Epithelial cell of proximal tubule (primary cell): ENCODE measurements at places on chromosomes 11 and 22.

DNA sequence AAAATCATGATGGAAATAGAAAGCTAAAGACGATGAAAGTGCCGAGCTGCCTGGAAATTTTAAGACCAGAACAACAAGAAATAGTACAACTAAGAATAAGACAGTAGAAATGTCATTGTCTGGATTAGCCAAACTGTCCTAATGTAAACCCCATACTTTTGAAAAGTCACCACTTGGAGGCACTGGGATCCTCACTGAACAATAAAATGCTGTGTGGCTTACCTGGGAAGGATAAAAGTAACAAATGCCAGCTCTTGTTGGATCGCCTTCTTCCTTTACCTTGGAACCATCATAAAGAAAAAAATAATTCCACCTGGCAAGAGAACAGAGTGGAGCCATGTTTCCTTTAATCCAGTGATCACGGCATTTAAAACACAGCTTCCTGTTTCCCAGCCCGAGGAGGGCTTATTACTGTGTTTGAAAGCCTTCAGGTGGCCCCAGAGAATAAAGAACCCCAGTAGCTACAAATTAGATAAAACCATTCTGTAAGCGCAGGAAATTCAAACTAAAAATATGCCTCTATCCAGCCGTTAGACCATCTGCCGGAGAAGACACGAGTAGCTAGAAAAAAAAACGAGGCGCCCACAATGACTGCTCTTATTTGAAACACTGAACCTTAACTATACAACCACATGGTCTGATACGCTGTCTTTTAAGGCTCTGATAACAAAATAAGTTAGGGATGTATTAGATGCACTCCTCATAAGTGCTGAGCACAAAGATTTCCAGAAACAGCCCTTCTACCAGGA is 4.4 kb downstream of the HPS4 start:
- no peak for DNase-seq

GRCh38 chr11:34825670-34826383 is 90.4 kb downstream of the APIP start:
- no peak for DNase-seq

- DNase-seq = no peak
Observed at GRCh38 chr22:21693333-21693998, 27.7 kb downstream of the PPIL2 start.

DNA sequence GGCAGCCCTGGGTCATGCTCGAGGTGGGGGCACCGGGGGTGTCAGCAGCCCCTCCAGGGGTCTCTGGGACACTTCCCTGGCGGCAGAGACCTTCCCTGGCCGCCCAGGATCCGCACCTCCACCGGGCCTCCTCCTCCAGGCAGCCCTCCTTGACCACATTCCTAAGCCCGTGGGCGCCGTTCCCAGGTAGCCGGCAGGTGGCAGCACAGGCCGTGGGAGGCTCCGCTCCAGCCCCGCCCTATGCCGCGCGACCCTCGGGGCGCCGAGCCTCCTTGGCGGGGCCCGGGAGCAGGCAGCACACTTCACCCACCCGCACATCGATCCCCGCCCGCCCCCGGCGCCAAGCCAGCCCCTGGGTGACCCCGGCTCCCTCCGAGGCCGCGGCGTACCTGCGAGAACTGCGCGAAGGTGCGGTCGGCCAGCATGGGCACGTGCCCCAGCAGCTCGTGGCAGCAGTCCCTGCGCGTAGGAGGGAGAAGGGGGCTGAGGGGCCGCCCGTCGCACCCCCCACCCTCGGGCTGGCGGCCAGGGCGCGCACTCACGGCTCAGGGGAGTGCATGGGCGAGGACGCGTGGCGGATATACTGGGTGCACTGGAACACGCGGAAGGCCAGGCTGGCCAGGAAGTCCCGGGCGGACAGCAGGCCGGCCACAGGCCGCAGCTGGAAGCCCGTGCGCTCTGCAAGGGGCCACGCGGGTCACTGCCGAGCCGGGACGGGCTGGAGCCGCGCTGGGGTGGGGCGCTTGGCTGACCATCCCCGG is 5.3 kb upstream of the INS start:
- DNase-seq = no peak

DNA sequence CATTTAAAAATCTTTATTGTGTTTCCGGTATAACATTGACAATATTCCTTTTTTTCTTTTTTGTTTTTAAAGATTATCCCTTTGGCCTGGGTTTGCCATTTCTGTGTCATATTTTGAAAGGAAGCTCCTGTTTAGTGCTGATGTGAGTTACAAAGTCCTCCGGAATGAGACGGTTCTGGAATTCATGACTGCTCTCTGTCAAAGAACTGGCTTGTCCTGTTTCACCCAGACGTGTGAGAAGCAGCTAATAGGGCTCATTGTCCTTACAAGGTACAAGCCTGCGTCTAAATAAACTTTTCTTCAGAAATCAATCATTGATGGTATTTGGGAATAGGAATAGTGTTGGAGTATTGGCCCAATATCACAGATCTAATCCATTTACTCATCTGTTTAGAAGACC is 19.8 kb downstream of the PIWIL4 start:
- no peak for DNase-seq

GRCh38 chr22:42686756-42687491 is 33.7 kb downstream of the A4GALT start:
- DNase-seq = no peak

GRCh38 chr11:130102301-130103249 is 32.9 kb downstream of the APLP2 start:
- no peak for DNase-seq

- DNase-seq = no peak
Observed at GRCh38 chr11:83611600-83611999, 325.4 kb upstream of the CCDC90B start.

- no peak for DNase-seq
Observed at GRCh38 chr11:122215244-122215992, 99.4 kb upstream of the BLID start.

DNA sequence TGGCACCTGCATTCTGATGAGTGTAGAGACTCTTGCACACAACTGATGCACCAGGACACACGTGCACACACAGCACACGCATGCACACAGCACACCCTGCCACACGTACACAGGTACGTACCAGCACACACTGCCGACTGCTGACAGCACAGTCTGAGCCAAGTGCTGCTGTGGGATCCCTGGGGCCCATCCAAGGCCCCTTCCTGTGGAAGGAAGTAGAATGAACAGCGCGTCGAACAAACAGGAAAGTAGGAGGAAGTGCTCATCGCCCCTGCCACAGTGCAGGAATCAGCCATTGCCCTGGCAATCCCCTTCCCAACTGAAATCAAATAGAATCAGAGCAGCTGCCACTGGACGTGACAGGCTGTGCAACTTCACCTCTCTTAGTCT is 57.9 kb downstream of the CD82 start:
- DNase-seq = no peak

DNA sequence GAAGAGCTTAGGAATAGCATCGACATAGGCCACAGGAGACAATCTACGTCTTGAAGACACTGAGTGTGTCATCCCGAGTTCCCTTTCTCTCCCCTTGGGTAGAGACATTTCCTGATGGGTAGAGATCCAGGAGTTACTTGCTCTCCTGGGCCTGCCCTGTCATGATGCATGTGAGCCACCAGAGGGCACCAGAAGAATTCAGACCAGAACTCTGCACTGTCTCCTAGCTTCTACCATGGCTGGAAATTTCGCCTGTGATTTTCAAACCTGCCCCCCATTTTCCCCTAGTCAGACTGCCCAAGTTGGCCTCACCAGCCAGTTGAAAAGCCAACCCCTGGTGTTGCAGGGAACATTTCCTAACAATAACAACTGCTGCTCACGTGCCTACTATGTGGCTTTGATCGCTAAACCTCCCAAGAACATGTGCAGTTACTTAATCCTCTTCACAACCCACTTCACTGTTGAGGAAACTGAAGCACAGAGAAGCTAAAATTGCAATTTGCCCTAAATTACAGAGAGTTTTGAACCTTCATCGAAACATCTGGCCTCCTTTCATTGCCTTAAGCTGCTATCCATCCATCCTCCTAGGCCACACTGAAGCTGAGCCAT is 47.2 kb downstream of the C11orf58 start:
- DNase-seq = no peak

GRCh38 chr11:31799435-31800397 is 11.4 kb downstream of the PAX6 start:
- no peak for DNase-seq

DNA sequence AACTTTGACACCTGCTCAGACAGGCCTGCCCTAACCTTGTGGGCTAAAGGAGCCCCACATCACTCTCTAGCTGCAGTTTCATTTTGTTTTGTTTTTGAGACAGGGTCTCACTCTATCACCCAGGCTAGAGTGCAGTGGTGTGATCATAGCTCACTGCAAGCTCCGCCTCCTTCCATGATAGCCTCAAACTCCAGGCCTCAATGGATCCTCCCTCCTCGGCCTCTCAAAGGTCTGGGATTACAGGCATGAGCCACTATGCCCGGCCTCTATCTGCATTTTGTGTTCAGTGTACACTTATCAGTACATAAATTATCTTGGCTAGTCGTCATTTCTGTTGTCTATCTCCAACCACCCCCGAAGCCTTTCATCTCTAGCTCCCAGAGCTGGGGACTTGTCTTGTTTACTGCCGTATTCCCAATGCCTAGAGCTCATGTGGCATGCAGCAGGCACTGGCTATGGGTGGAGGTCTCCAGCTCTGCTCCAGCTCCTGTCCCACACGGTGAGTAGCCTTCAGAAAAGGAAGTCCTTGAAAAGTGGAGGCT is 22.1 kb upstream of the PEX26 start:
- DNase-seq = no peak

GRCh38 chr11:32259641-32260081 is 168.8 kb downstream of the RCN1 start:
- no peak for DNase-seq

DNA sequence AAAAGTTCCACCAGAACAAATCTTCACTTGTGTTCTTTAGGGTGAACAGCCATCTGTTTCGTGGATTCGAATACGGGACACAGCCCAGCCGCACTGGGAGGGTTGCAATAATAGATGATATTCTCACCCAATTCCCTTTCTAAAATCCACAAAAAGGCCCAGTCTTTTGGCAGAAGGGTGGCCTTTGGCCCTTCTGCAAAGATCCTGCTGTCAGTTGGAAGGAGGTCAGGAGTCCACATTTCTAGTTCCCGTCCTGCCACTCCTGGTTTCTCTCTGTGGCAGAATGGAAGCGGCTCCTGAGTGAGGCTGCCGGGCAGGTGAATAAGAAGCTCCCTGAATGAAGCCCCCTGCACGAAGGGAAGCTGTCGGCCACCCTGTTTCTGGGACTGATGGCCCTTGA is 11.2 kb upstream of the LINC01488 start:
- DNase-seq = no peak

- DNase-seq = no peak
Observed at GRCh38 chr22:41838842-41839618, 6.1 kb downstream of the SREBF2 start.

DNA sequence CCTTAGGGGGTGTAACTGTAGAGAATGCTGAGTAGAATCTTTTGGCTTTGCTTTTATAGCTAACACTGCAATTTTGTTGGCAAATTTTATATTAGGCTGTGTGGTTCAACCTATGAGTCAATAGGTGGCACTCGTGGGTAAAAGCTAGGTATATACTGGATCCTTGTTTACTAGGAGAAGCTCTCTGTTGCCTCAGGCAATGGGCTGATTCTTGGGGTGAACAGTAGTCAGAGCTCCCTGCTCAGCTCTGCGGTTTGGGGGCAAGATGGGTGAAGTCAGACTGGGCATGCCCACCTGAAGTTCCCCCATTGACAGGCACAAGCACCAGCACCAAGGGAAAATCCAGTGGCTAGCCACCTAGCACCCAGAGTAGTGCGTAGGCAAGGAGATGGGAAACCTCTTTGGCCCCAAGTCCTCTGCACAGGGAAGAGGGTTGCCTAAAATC is 238.7 kb downstream of the FAM181B start:
- no peak for DNase-seq

DNA sequence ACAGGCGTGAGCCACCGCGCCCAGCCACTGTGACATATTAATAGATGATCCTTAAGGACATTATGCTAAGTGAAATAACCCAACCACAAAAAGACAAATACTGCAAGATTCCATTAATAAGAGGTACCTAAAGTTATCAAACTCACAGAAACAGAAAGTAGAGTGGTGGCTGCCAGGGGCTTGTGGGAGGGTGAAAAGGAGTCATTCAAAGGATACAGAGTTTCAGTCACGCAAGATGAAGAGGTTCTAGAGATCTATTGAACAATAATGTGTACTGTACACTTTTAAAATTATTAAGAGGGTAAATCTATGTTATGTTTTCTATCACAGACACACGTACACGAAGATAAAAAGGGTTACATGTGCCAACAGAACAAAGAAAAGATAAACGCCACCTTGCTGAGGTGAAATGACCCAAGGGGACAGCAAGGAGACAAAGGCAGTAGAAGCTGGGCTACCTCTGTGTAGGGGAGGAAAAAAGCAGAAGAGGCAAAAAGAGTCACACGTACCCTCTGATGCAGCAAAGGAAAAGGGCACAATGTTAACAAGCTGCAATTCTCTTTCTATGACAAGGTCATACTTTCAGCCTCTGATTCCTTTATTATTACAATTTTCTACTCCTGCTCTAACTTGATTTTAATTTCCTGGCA is 65.3 kb downstream of the AMBRA1 start:
- no peak for DNase-seq

GRCh38 chr11:90257158-90257525 is 34.3 kb upstream of the CHORDC1 start:
- DNase-seq = no peak

- no peak for DNase-seq
Observed at GRCh38 chr22:50342651-50343540, at the start of gene PPP6R2. Gene PPP6R2 (plus strand): TSS chr22:50343327. CDS start chr22:50393909, 50,582 bp downstream.

DNA sequence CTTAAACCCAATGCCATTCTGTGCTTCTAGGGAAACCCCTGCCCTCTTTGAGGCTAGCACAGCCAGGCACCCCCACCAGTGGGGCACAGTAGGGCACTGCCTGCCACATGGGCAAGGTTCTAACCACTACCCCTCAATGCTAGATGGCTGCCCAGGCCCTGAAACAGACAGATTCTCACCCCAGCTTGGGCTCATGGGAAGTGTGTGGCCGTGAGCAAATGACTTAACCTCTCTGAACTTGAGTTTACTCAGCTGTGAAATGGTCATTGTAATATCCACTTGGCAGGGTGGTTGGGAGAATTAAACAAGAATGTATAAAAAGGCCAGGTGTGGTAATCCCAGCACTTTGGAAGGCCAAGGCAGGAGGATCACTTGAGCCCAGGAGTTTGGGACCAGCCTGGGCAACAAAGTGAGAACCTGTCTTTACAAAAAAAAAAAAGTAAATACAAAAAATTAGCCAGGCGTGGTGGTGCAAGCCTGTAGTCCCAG is 22.4 kb downstream of the C22orf23 start:
- DNase-seq = no peak

DNA sequence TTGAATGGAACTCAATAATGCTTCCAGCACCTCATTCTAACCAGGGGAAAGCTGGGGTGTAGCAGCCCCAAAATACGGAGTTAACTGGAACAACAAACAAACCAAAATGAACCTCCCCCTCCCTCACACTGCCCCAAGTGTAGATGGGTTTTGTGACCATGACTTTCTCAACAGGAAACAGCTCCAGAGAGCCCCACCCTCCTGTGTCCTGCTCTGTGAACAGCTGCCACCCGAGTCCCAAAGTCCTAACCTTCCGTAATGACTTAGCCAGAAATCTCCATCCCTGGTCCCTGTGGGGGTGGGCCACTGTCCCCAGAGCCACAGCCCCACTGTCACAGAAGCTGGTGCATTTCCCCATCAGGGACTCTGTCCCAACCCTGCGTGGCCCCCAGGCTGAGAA is 155.4 kb downstream of the CRYBB2 start:
- no peak for DNase-seq

GRCh38 chr11:125778728-125779127 is at the start of gene PATE2:
Gene PATE2 (minus strand): TSS chr11:125778828. CDS start chr11:125778773, 55 bp downstream.
- no peak for DNase-seq

GRCh38 chr22:45231293-45231692 is 9.4 kb downstream of the KIAA0930 start:
- no peak for DNase-seq
